Omental fat pad (tissue), 4 donors: ENCODE measurements at places on chromosomes 5 and 9. TPM values are rescaled to one million over a fixed set of nuclear protein-coding genes. Genes with fewer than 3 reads are reported as not detected.

The TAF11L9 gene
- not detected for total RNA-seq

The ESM1 gene
- total RNA-seq = not detected

The RNF180 gene
- 18.1 TPM for total RNA-seq

The ST8SIA4 gene
- total RNA-seq = 4.2 TPM

The UGT3A1 gene
- not detected for total RNA-seq

The OCLN gene
- total RNA-seq = 7.4 TPM

The SLC25A2 gene
- total RNA-seq = 2.0 TPM

The PCDHA8 gene
- total RNA-seq = 0.79 TPM

The ZNF608 gene
- total RNA-seq = 14.8 TPM

The RORB gene
- total RNA-seq = 2.8 TPM

The KCNIP1 gene
- total RNA-seq = not detected

The PROB1 gene
- 2.0 TPM for total RNA-seq

The NR5A1 gene
- total RNA-seq = not detected

The TXNDC8 gene
- not detected for total RNA-seq

The TAF7 gene
- total RNA-seq = 56.4 TPM

The C9orf153 gene
- total RNA-seq = 2.8 TPM

The ATOSB gene
- total RNA-seq = 21.4 TPM

The SERF1B gene
- 24.3 TPM for total RNA-seq

The FAM221B gene
- total RNA-seq = not detected

The SNX24 gene
- total RNA-seq = 21.5 TPM

The IL6ST gene
- 738 TPM for total RNA-seq

The KIAA0825 gene
- total RNA-seq = 6.3 TPM

The MACROH2A1 gene
- total RNA-seq = 443 TPM
